ENCODE measurements at places on chromosomes 12 and 14. TPM values are rescaled to one million over a fixed set of nuclear protein-coding genes. Genes with fewer than 3 reads are reported as not detected.

- H3K4me1 ChIP-seq, result no peaks in the 10 kb centered on the region
- no peak overlapping the region for H3K4me3 ChIP-seq
- DNase-seq, result no peak
- no peak overlapping the region for H3K27ac ChIP-seq
- no peaks in the 10 kb centered on the region for H3K27me3 ChIP-seq
Observed at GRCh38 chr14:25103271-25103670, 53.3 kb upstream of the STXBP6 start.

DNA sequence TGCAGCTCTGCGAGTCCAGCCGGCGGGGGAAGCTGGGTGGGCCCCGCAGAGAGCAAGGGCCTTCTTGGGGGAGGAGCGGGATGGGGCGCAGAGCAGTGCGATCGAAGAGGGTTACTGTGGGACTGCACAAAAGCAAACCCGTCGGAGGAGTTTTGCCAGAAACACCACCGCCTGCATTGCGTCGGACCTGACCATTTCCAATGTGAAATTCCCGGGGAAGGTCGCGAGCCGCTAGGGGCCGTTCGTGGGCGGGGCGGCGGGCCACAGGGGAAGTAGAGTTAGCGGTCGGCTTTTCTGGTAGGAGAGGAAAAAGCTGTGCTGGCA, 333 bp upstream of the KCNA1 start:
- no peak overlapping the region for H3K4me3 ChIP-seq
- DNase-seq, result no peak
- no peak overlapping the region for H3K27ac ChIP-seq
- H3K4me1 ChIP-seq, result no peaks in the 10 kb centered on the region

GRCh38 chr14:41303506-41303905, 303.2 kb upstream of the LRFN5 start:
- no peak for DNase-seq
- H3K36me3 ChIP-seq, result no peaks in the 10 kb centered on the region
- H3K27me3 ChIP-seq, result no peaks in the 10 kb centered on the region
- no peaks in the 10 kb centered on the region for H3K4me1 ChIP-seq
- no peak overlapping the region for H3K27ac ChIP-seq

GRCh38 chr12:110693731-110694130, 4.8 kb upstream of the HVCN1 start:
- no peaks in the 10 kb centered on the region for H3K4me1 ChIP-seq
- DNase-seq, result no peak
- no peaks in the 10 kb centered on the region for H3K27me3 ChIP-seq
- no peak overlapping the region for H3K27ac ChIP-seq

DNA sequence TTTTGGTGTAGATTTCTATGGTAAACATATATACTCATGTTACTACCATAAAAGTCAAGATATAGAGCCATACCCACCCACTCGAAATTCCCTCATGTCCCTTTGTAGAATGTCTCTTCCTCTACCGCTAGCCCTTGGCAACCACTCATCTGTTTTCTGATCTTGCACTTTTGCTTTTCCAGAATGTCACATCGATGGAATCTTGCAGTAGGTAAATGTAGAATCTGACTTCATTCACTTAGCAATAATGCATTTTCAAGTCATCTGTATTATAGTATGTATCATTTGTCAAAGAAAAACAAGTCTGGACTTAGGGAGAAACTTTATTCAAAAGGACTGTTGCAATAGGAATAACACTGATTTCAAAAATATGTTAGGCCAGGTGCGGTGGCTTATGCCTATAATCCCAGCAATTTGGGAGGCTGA, 19.3 kb upstream of the CLEC2D start:
- H3K27ac ChIP-seq, result peak overlapping the region; percentile 71
- DNase-seq, result peak; percentile 40
- H3K4me3 ChIP-seq, result peak overlapping the region; percentile 77
- H3K27me3 ChIP-seq, result no peaks in the 10 kb centered on the region
- peaks cover 7% of the 10 kb centered on the region for H3K4me1 ChIP-seq

- peaks cover 4% of the 10 kb centered on the region for H3K36me3 ChIP-seq
- H3K4me3 ChIP-seq, result no peak overlapping the region
- peaks cover 41% of the 10 kb centered on the region for H3K4me1 ChIP-seq
- H3K27ac ChIP-seq, result peak overlapping the region; percentile 96
- no peaks in the 10 kb centered on the region for H3K27me3 ChIP-seq
Observed at GRCh38 chr12:12979731-12980259, 20.3 kb downstream of the HEBP1 start.

DNA sequence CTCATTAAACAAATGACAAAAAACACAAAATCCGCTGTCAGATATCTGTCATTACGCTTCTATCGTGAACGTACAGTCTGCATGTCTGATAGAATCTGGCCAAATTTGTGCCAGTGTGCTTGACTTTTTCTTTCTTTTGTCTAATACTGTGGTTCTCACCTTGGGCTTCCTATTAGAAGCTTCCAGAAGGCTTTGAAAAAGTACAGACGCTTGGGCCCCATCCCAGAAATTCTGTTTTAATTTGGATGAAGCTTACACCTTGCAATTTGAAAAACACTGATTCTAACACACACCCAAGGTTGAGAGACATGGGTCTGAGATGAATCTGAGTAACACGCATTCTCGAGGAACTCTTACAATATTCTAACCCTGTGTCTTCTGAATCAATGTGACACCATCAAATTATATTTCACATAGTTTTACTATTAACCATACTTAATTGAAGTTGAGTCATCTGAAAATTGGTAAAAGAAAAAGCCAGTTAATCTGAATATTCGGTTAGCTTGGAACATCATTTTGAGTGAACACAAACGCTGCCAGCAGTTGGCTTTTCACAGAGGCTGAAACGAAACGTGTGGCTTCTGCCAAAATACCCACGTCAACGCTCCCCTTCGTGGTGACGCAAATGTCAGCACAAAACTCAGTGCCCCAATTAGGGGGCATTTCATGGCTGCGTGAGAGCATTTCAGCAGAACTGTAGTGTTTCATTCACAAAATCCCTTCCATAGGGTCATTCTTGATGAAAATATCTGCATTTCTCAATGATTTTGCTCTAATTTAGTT, 420.5 kb downstream of the TMEM132D start:
- DNase-seq, result no peak
- H3K27me3 ChIP-seq, result no peaks in the 10 kb centered on the region
- no peaks in the 10 kb centered on the region for H3K36me3 ChIP-seq
- H3K4me3 ChIP-seq, result no peak overlapping the region

DNA sequence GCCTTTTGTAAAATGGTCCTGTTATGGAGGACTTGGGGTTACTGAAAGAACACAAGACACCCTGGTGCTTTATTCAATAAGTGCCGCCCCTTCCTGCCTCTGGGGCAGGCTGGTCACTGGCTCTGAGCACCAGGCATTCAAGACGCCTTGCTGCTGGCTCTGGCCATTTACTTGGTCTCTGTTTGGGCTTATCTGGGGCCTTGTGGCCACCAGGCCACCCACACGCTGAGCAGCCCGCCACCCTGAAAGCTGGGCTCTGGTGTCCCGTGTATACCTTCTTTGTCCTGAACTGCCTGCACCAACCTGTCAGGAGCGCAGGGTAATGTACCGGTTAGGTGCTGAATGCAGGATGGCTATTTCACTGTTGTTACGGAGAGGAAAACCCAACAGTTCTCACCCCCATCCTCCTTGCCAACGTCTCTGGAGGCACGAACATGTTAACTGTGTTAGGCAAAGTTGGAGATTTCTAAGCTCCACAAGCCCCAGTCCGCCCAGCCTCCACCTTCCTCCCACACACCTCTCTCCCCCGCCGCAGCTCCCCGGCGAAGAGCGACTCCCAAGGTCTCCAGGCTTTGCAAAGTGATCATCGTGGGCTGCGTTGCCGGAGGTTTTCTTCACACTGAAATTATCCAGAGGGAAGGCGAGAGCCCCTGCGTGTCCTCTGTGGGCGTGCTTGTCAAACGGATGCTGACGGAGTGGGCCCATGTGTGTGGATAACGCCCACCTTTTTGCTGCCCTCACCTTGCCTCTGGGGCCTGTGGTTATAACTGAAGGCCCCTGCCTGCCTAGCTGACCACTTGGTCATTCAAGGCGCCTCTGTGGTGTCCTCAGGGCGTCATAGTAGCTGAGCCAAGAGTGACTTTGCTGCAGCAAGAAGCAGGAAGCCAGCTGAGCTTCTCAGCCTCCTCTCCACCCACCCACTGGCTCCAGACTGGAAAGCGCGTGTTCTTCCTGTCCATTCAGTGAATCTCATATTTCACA, 18.8 kb upstream of the BEGAIN start:
- peak; percentile 37 for DNase-seq
- H3K27ac ChIP-seq, result no peak overlapping the region
- H3K36me3 ChIP-seq, result no peaks in the 10 kb centered on the region
- H3K4me1 ChIP-seq, result no peaks in the 10 kb centered on the region
- no peaks in the 10 kb centered on the region for H3K27me3 ChIP-seq

- no peaks in the 10 kb centered on the region for H3K36me3 ChIP-seq
- no peak overlapping the region for H3K4me3 ChIP-seq
- no peak overlapping the region for H3K27ac ChIP-seq
- no peaks in the 10 kb centered on the region for H3K27me3 ChIP-seq
- H3K4me1 ChIP-seq, result no peaks in the 10 kb centered on the region
Observed at GRCh38 chr12:84920331-84920730, 7.7 kb upstream of the SLC6A15 start.

GRCh38 chr12:5631497-5631896, 199.6 kb downstream of the NTF3 start:
- H3K4me3 ChIP-seq, result no peak overlapping the region
- DNase-seq, result no peak
- no peaks in the 10 kb centered on the region for H3K36me3 ChIP-seq
- no peak overlapping the region for H3K27ac ChIP-seq
- peaks cover 7% of the 10 kb centered on the region for H3K27me3 ChIP-seq

DNA sequence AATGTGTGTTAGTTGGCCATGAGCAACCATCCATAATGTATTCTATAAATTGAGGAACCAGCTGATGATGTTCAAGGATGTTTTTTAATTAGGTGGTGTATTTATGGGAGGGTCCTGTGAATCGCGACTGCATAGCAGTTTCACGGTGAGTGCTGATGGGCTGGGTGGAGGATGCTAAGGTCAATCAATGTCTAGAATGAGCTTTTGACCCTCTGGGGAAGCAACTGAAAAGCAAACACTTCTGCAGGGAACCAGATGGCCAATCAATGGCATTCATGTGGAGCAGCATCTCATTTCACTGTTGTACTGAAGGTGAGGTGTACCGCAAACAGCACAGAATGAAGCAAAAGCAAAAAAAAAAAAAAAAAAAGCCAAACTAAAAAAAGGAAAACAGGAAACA, 676.1 kb upstream of the TMEM132C start:
- H3K4me1 ChIP-seq, result no peaks in the 10 kb centered on the region
- DNase-seq, result no peak
- H3K36me3 ChIP-seq, result no peaks in the 10 kb centered on the region
- no peak overlapping the region for H3K27ac ChIP-seq

DNA sequence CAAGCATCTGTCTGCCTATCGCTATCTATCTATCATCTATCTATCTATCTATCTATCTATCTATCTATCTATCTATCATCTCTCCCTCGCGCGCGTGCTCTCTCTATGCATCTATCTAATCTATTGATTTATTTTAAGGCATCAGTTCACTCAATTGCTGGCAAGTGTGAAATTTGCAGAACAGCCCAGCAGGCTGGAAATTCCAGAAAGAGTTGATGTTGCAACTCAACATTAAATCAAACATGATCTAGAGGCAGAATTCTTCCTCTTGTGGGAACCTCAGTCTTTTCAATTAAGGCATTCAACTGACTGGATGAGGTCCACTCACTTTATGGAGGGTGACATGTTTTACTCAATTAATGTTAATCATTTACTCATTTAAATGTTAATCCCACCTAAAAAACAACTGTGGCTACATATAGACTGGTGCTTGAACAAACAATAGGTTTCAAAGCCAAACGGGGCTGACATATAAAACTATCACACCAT, 1210.8 kb downstream of the GALC start:
- no peaks in the 10 kb centered on the region for H3K27me3 ChIP-seq
- H3K4me3 ChIP-seq, result no peak overlapping the region
- no peaks in the 10 kb centered on the region for H3K4me1 ChIP-seq
- H3K27ac ChIP-seq, result no peak overlapping the region
- no peak for DNase-seq

DNA sequence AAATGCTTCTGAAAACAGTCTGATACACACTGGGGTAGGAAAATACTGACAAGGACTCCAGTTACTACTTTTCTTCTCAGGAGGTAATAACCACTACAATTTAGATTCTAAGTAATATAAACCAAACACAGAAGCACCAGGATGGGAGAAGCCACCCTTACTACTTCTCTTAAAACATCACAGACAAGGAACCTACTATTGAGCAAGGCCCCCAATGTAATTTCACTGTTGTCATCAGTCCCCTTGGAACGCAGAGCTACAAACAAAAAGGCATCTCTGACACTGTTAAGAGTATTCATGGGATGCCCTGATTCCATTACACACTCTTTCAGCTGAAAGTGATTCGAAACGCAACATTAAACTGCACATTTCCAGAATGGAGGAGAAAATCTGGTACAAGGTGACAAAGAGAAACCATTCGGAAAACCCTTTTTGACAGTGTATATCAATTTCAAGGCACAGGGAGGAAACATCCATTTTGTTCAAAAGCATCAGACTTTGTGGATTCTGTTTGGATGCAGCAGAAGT, 185.9 kb downstream of the PPM1H start:
- no peaks in the 10 kb centered on the region for H3K36me3 ChIP-seq
- DNase-seq, result no peak
- H3K27ac ChIP-seq, result no peak overlapping the region

GRCh38 chr12:11174022-11174421, 3.0 kb downstream of the SMIM10L1 start:
- H3K27me3 ChIP-seq, result no peaks in the 10 kb centered on the region
- H3K36me3 ChIP-seq, result no peaks in the 10 kb centered on the region
- H3K4me3 ChIP-seq, result no peak overlapping the region
- no peak overlapping the region for H3K27ac ChIP-seq

- H3K4me1 ChIP-seq, result peaks cover 6% of the 10 kb centered on the region
- H3K36me3 ChIP-seq, result no peaks in the 10 kb centered on the region
- H3K27ac ChIP-seq, result peak overlapping the region; percentile 37
- H3K27me3 ChIP-seq, result peaks cover 2% of the 10 kb centered on the region
Observed at GRCh38 chr14:75310295-75311111, 31.9 kb downstream of the FOS start.

DNA sequence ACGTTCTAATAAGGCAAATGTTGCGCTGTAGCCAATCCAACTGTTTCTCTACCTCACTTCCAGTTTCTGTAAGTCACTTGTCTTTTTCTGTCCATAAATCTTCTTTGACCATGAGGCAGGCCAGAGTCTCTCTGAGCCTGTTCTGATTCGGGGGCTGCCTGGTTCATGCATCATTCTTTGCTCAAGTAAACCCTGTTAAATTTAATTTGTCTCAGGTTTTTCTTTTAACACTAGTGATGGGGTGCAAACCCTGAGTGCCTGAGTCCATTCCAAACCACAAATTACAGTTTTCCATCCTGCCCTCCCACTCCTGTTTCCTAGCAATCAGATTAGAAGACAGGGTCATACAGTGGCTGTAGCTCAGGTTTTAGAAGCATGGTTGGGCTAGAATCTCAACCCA, 41.9 kb downstream of the VWF start:
- no peak overlapping the region for H3K27ac ChIP-seq
- H3K27me3 ChIP-seq, result no peaks in the 10 kb centered on the region
- H3K4me1 ChIP-seq, result peaks cover 14% of the 10 kb centered on the region
- peak; percentile 42 for DNase-seq

- H3K27ac ChIP-seq, result no peak overlapping the region
- no peaks in the 10 kb centered on the region for H3K36me3 ChIP-seq
- H3K4me3 ChIP-seq, result peak overlapping the region; percentile 10
- H3K27me3 ChIP-seq, result no peaks in the 10 kb centered on the region
- peaks cover 9% of the 10 kb centered on the region for H3K4me1 ChIP-seq
Observed at GRCh38 chr12:132163041-132163910, 19.0 kb downstream of the NOC4L start.

LRRK2 gene
- total RNA-seq, result 10.8 TPM

KRT79 gene
- not detected for total RNA-seq

SIX6 gene
- not detected for total RNA-seq

CLEC6A gene
- not detected for total RNA-seq

CLEC9A gene
- total RNA-seq, result not detected

CD163L1 gene
- not detected for total RNA-seq

DICER1 gene
- total RNA-seq, result 28.7 TPM

RNASE4 gene
- 20.0 TPM for total RNA-seq

MUCL1 gene
- total RNA-seq, result not detected

Measured in fibroblast of lung (primary cell).